Esophagus muscularis mucosa (tissue), 4 donors: ENCODE measurements at places on chromosomes 12 and 14.
A peak's percentile ranks its signal among the peaks of the same experiment; 100 is the strongest.

GRCh38 chr12:16610001-16610585 lies 4.1 kb upstream of the LMO3 start:
- peak overlapping the region; percentile 85 for H3K27ac ChIP-seq
- no peak for DNase-seq
- peaks cover 7% of the 10 kb centered on the region for H3K4me1 ChIP-seq
- no peaks in the 10 kb centered on the region for H3K27me3 ChIP-seq
- peak overlapping the region; percentile 22 for H3K4me3 ChIP-seq
- no peaks in the 10 kb centered on the region for H3K36me3 ChIP-seq

GRCh38 chr12:67426067-67426466 lies 156.9 kb downstream of the CAND1 start:
- no peak overlapping the region for H3K4me3 ChIP-seq
- H3K4me1 ChIP-seq = peaks cover 4% of the 10 kb centered on the region
- no peaks in the 10 kb centered on the region for H3K36me3 ChIP-seq
- no peaks in the 10 kb centered on the region for H3K27me3 ChIP-seq
- no peak overlapping the region for H3K27ac ChIP-seq

GRCh38 chr14:102223682-102224081 lies 81.3 kb downstream of the MOK start:
- no peaks in the 10 kb centered on the region for H3K27me3 ChIP-seq
- H3K36me3 ChIP-seq = peaks cover 21% of the 10 kb centered on the region
- no peak overlapping the region for H3K27ac ChIP-seq

DNA sequence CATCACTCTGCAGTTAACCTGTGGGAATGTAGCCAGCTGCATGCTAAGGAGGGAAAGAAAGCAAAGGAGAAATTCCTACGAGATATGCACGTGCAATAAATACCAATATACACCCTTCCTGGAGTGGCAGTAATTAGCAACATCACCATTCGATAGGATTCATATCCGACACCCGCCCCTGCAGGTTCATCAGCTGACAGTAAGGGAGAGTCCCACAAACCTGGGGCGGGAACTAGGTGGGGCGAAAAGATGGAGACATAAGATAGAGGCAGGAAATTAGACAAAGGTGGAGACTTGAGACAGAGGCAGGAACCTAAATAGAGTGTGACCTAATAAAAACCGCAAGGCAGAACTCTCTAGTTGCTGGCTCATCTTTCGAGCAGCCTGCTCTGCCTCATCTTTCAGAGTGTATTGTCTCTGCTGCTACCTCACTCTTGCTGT lies 51.6 kb downstream of the PLEKHG3 start:
- H3K27ac ChIP-seq = no peak overlapping the region
- peaks cover 24% of the 10 kb centered on the region for H3K4me1 ChIP-seq
- H3K36me3 ChIP-seq = no peaks in the 10 kb centered on the region
- H3K27me3 ChIP-seq = peaks cover 12% of the 10 kb centered on the region

GRCh38 chr12:122161682-122162081 lies 12.3 kb downstream of the IL31 start:
- H3K4me3 ChIP-seq = no peak overlapping the region
- H3K27ac ChIP-seq = no peak overlapping the region
- H3K4me1 ChIP-seq = no peaks in the 10 kb centered on the region

DNA sequence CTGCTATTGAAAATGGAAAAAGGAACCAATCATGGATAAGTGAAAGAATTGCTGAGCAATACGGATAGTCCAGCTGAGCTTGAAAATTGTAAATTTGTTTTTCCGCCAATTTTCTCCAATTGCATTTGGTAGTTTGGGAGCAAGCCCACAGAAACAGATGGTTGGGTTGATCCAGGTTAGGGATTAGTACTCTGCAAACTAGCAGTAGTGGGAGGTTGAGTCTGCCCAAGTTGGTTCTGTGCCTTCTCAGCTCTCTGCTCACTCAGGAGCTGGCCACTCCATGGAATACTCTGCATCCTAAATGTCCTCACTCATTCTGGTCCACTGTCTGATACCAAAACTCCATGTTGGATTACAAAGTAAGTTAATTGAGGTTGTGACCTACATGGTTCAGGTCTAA lies 361.1 kb upstream of the ATP2B1 start:
- H3K27ac ChIP-seq = no peak overlapping the region
- DNase-seq = no peak
- H3K4me3 ChIP-seq = no peak overlapping the region
- H3K27me3 ChIP-seq = no peaks in the 10 kb centered on the region
- peaks cover 8% of the 10 kb centered on the region for H3K4me1 ChIP-seq
- H3K36me3 ChIP-seq = no peaks in the 10 kb centered on the region

DNA sequence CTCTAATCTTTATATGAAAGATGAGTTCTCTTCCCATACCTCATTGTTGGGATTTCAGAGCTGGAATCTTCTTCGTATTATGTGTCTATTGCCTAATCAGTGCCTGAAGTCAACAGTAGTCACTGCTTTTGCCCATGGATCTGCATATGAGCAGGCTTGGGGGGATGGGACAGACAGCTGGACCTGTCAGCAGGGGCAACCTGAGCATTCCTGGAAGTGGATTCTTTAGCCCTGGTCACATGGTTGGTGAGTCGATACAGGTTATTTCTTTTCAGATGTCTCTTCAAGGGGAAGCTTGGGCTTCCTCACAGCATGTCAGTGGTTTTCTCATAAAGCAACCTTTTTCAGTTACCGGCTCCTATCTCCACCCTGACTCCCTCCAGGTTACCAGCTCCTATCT lies 97.3 kb upstream of the RBM19 start:
- H3K36me3 ChIP-seq = no peaks in the 10 kb centered on the region
- H3K27ac ChIP-seq = no peak overlapping the region
- H3K4me1 ChIP-seq = no peaks in the 10 kb centered on the region
- no peak for DNase-seq
- H3K27me3 ChIP-seq = no peaks in the 10 kb centered on the region

DNA sequence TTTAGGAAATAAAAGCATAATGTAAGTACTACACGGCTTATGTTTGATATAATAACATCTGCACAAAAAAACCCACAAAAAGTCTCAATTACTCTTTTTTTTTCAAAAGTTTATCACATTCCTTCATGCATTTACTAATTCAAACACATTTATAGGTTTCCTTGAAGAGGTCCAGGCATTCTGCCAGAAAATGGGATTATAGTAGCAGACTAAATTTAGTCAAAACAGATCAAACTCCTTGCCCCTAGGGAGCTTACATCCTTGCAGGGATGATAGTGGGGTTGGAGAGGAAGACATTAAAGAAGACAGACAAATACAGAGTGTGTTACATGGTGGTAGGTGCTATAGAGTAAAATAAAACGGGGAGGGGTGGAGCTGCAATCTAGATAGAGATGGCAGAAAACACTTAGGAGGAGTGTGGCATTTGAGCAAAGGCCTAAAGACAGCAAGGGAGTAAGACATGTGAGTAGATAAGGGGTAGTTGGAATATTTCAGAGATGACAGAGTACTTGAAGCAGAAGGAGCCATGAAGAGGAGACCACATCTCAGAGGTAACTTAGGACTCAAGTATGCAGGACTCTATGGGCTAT lies 266.9 kb downstream of the PPFIA2 start:
- H3K27ac ChIP-seq = no peak overlapping the region
- no peaks in the 10 kb centered on the region for H3K36me3 ChIP-seq
- no peaks in the 10 kb centered on the region for H3K4me1 ChIP-seq
- no peak overlapping the region for H3K4me3 ChIP-seq
- no peaks in the 10 kb centered on the region for H3K27me3 ChIP-seq
- DNase-seq = no peak

- no peak for DNase-seq
- H3K27me3 ChIP-seq = no peaks in the 10 kb centered on the region
- no peaks in the 10 kb centered on the region for H3K36me3 ChIP-seq
These were observed 5.1 kb upstream of the DYRK4 start for GRCh38 chr12:4556735-4557530.

DNA sequence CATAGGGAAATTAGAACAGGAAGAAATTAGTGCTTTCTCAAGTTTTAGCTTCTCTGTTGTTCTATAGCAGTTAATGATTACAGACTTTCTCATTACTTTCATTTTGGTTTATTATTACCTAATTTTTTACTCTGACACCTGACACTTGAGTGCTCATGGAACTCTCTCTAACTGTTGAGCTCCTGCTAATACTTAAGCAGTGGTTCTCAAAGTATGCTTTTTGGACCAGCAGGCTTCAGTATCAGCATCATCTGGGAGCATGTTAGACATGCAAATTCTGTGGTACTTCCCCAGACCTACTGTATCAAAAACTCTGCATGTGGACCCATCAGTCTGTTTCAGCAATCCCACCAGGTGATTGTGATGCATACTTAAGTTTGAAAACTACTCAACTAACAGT lies 235.3 kb downstream of the CCDC91 start:
- H3K27ac ChIP-seq = no peak overlapping the region
- DNase-seq = no peak
- no peaks in the 10 kb centered on the region for H3K36me3 ChIP-seq
- H3K4me1 ChIP-seq = peaks cover 6% of the 10 kb centered on the region

- H3K36me3 ChIP-seq = peaks cover 34% of the 10 kb centered on the region
- H3K4me3 ChIP-seq = no peak overlapping the region
- no peak for DNase-seq
- H3K27ac ChIP-seq = no peak overlapping the region
These were observed 27.0 kb downstream of the SENP1 start for GRCh38 chr12:48078901-48079300.
